Ovary (tissue), 10 donors: ENCODE measurements at places on chromosomes 6 and 20. TPM values are rescaled to one million over a fixed set of nuclear protein-coding genes. Genes with fewer than 3 reads are reported as not detected.

Gene GLP1R
- total RNA-seq, result not detected

Gene TMEM170B
- total RNA-seq, result 5.3 TPM

GRCh38 chr6:22476811-22477390, 92.5 kb upstream of the HDGFL1 start:
- no peak overlapping the region for H3K27ac ChIP-seq
- no peaks in the 10 kb centered on the region for H3K27me3 ChIP-seq
- H3K4me1 ChIP-seq, result peaks cover 1% of the 10 kb centered on the region
- H3K36me3 ChIP-seq, result no peaks in the 10 kb centered on the region
- DNase-seq, result no peak

Gene NFATC2
- total RNA-seq, result 5.1 TPM

DNA sequence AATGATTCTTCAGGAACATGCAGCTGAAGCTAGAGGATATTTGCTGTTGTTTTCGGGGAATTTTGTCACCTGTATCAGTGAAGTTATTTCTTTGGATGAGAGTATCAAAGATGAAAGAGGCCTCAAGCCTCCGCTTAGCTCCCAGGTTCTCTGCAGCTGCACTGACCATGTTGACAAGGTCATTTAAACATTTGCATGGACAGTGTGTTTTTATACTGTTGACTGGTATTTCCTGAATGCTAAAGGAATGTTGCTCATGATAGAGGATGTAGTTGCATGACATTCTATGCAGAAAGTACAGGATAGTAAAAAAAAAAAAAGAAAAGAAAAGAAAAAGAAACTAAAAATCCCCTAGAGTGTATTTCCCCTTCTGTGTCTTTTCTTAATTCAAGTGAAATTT, 165.6 kb upstream of the LAMP5 start:
- no peak for DNase-seq
- no peak overlapping the region for H3K27ac ChIP-seq
- H3K27me3 ChIP-seq, result no peaks in the 10 kb centered on the region
- H3K36me3 ChIP-seq, result no peaks in the 10 kb centered on the region
- H3K4me3 ChIP-seq, result no peak overlapping the region
- no peaks in the 10 kb centered on the region for H3K4me1 ChIP-seq

GRCh38 chr20:18754653-18755045, 58.9 kb upstream of the SCP2D1 start:
- H3K27me3 ChIP-seq, result no peaks in the 10 kb centered on the region
- peaks cover 3% of the 10 kb centered on the region for H3K4me1 ChIP-seq
- no peak for DNase-seq
- H3K36me3 ChIP-seq, result no peaks in the 10 kb centered on the region
- H3K4me3 ChIP-seq, result no peak overlapping the region

Gene TCF21
- total RNA-seq, result 23.2 TPM

Gene FAM209B
- total RNA-seq, result 0.31 TPM

Gene TMEM151B
- total RNA-seq, result not detected
